Fibroblast of skin of left biceps (primary cell): ENCODE measurements at places on chromosomes 12 and 14.
A peak's percentile ranks its signal among the peaks of the same experiment; 100 is the strongest.

DNA sequence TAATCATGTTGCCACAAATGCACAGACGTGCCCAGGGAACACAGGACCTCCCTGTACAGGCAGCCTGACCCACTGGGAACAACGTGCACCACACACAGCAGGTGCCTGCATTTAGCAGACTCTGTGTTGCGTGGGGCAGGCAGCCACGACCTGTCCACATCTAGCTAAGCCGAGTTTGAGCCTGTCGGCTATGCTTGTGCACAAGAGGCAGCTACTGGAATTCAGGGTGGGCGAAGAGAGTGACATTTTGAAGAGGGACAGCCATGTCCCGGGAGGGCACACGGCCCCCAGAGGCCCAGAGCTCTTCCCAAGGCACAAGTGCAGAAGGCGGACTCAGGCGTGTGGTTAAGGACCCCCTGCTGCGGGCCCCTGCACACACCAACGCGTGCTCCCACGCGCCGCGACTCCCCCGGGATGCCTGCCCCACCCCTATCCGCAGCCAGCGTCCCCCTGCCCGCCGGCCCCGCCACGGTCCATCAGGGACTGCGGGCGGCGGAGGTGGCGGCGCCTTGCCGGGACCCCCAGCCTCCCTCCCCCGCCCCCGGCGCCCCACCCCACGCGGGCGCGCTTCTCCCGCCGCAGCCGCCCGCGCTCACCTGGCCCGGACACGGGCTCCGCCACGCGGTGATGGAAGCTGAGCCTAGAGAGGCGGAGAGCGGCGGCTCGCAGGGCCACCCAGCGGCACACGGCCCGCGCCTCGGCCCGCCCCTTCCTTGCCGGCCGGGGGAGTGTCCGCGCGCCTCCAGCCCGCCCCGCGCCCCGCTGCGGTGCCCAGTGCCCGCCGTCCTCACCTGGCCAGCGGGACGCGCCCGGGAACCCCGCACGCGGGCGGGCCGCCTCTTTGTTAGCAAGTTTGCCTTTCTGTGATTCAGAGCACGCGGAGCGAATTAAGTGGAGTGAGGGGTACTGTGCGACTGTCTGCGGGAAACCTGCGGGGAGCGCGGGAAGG lies 125.3 kb upstream of the PRMT8 start:
- DNase-seq = no peak

DNA sequence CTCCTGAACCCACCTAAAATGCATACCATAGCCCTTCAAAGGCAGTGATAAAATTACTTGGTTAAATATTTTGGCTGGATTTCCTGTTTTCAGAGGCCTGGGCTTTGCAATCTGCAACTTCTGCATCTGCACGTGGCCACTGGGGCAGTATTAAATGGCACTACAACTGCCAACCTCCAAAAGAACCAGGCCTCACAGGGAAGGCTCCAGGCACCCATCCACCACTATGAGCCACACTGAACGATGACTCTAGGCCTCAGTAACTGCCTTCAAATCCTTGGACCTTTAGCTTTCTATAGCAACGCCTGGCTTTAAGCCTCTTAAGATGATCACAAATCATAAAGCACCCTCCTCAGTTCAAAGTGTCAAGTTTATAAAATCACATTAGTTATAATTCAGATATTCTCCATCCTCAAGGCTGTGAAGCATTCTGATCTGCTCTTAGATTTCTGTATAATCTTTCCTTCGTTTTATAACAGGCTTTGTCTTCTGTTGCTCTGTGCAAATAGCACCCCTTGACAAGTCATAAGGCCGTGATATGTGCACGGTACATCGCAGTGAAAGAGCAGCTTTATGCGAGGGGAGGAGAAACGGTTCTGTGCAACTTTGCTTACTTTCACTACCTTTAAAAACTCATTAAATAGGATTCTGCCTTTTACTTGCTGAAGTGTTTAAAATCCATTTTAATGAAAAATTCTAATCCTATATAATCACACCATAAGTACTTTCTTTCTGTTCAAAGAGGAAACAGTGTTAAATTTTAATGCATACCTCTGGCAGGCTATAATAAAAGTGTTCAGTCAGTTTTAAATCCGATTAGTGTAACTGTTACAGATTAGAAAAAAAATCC lies 196.4 kb upstream of the G2E3 start:
- no peak for DNase-seq

DNA sequence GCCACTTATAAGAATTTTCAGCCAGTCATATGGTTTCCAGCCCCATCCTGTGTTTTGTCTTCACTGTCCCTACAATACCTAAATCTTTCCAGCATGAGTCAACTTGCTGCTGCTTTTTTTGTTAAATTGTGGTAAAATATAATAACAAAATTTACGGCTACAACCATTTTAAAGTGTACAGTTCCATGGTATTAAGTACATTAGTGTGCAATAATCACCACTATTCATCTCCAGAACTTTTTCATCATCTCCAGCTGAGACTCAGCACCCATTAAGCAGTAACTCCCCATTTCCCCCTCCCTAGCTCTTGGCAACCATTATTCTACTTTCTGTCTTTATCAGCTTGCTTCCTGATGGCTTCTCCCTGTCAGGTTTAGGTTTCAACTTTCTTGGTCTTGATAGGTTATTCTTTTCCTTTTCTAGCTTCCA lies 39.1 kb downstream of the FRS2 start:
- DNase-seq = peak; percentile 47

DNA sequence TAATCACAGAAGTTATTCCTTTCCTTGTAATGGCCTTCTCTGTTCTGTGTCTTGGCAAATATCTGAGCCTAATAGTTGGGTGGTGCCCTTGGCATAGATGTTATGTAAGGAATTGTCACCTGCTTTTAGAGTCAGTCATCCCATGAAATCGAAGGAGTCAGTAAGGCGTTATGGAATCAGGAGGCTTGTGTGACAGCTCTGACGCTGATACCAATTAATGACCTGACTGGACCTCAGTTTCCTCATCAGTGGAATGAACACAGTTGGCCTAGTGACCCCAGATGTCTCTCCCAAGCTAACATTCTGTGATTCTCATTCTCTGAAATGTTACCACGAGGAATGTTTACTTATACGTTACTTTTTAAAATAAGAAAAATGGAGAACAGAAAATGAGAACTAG lies 32.1 kb downstream of the TXNRD1 start:
- DNase-seq = no peak

DNA sequence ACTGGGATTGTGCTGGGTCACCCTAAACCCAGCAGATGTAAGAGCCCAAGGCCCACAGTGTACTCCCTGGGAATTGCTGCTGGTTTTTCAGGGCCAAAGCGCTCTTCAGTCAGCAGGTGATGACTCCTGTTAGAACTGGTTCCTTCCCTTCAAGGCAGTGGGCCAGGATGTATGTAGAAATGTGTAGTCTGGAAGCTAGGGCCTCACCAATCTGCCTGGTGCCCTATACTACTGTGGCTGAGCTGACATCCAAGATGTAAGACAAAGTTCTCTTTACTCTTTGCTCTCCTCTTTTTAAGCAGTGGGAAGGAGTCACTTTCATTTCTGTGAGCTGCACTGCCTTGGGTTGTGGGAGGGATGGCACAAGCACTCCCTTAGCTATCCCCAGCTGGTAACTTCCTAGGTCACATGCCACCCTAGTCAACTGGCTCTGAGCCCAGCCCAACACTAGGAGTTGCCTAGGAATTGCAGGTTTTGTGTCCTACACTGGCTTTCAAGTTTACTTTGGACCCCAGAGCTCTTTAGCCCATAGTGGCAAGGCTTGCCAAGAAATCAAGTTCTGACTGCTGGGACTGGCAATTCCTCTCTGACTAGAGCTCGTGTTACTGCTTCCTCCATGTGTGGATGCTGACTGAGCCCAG lies 249.2 kb downstream of the C12orf50 start:
- no peak for DNase-seq

DNA sequence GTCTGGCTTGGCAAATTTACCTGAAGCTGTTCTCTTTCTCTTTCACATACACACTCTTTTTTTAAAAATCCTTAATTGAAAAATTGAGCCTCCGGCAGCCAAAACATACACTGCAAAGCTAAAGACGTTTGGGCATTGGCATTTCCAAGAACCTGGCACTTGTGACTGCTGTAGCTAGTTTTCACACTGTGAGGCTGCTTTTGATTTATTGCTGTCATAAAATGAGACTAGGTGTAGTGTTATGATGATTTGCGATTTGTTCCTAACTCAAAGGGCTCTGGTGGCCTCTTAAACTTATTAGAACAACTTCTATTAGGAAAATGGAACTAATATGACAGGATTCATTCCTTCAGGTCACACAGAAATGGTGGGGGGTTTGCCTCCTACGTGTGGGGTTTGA lies 377.1 kb upstream of the FAR2 start:
- DNase-seq = no peak

GRCh38 chr12:48008349-48008748 lies 4.1 kb upstream of the COL2A1 start:
- no peak for DNase-seq

- DNase-seq = no peak
Measured at GRCh38 chr12:3717283-3717898, 35.5 kb downstream of the CRACR2A start.

GRCh38 chr12:75711271-75711670 lies 199.9 kb upstream of the KRR1 start:
- no peak for DNase-seq

DNA sequence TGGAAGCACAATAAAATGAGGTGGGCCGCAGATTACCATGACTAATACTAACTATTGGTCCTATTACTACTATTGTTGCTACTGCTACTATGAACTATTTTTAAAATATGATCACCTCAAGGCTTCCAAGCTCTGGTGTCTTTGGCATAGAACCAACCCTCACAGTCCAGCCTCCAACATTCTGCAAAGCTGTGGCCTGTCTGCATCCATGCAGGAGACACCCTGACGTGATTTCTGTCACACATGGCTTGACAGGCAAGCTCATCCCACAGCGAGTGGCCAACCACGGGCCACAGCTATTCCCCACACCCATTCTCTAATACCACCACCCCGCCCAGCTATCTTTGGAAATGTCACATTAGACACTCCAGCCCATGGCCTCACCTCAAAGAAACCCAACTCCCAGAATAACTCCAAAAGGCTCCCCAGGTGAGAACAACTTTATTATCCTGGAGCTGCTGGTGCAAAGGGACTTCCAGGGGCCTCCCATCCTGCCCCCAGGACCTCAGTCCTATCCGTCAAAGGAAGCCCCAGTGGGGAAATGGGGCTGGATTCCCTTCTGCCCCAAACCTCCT lies 14.4 kb downstream of the ISCU start:
- no peak for DNase-seq

GRCh38 chr14:52060080-52060479 lies 8.8 kb downstream of the NID2 start:
- no peak for DNase-seq

GRCh38 chr14:74582910-74583581 lies 29.0 kb downstream of the LTBP2 start:
- no peak for DNase-seq

- no peak for DNase-seq
Measured at GRCh38 chr12:57756406-57757341, 1.8 kb downstream of the MARCHF9 start.

- DNase-seq = no peak
Measured at GRCh38 chr12:88188180-88188579, 46.1 kb downstream of the TMTC3 start.

GRCh38 chr14:79809849-79810612 lies 401.3 kb downstream of the DIO2 start:
- DNase-seq = no peak

GRCh38 chr12:28130625-28131598 lies 59.3 kb upstream of the CCDC91 start:
- DNase-seq = peak; percentile 98

GRCh38 chr14:72745991-72746980 lies 147.6 kb downstream of the DPF3 start:
- DNase-seq = peak; percentile 72

DNA sequence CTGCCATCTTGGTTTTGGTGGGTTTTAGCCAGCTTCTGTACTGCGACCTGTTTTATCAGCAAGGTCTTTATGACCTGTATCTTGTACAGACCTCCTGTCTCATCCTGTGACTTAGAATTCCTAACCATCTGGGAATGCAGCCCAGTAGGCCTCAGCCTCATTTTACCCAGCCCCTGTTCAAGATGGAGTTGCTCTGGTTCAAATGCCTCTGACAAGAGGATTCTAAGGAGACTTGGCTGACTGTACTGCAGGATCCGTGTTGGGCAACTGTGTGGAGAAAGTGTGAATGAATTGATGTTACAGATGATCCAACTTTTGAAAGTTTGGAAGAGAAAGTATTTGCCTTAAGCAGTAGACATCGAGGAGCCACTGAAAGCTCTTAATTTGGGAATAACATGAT lies 91.0 kb downstream of the TTLL5 start:
- no peak for DNase-seq

GRCh38 chr12:92002673-92003382 lies 142.8 kb downstream of the BTG1 start:
- no peak for DNase-seq

DNA sequence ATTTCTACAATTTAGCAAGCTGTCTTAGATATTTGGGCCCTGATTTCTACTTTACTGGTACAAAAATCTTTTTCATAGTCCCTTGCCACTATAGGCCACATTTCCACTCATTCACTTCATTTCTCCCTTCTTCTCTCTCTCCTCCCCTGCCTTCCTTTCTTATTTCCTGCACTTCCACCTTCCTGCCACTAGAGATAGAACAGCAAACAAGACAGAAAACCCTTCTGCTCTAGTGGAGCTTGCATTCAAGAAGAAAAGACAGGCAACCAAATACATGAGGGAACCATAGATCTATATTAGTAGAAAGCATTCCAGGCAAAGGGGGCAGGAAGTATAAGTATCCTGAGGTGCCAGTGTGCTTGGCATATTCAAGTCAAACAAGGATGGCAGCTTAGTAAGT lies 623.5 kb downstream of the FLRT2 start:
- DNase-seq = no peak

DNA sequence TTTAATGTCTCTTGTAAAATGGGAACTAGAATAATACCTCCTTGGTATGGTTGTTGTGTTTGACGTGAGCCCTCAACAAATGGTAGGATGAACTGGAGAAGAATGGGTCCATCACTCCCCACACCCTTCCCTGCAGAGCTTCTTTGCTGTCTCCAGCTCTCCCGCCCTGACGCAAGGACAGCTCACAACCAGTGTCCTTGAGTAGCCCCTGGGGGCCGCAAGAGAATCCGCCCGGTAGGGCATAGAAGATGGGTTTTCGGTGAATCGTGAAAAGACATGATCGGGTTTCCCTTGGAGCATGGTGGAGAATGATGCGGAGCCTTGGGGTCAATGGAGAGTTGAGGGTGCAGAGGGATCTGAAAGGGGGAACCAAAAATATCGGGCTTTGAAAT lies 6.1 kb upstream of the PAX9 start:
- no peak for DNase-seq

DNA sequence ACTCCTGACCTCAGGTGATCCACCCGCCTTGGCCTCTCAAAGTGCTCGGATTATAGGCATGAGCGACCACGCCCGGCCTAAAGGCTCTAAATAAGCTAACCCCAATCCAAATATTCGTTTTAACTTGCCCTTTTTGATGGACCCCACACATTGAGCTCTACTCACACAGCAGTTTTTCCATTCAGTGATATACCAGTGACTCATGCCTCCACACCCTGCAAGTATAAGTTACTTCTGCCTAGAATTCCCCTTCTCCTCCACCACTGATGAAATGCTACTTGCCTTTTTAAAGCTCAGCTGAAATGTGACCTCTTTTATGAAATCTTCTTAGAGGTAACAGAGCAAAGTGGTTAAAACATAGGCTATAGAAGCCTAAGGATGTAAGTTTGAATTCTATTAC lies 68.8 kb downstream of the EXOC5 start:
- peak; percentile 10 for DNase-seq

- DNase-seq = no peak
Measured at GRCh38 chr14:21524575-21525490, 1.3 kb downstream of the SALL2 start.
